ENCODE measurements at places on chromosomes 4 and X. TPM values are rescaled to one million over a fixed set of nuclear protein-coding genes. Genes with fewer than 3 reads are reported as not detected.

CXCL11 gene
- not detected for total RNA-seq

ESX1 gene
- total RNA-seq: not detected

GRCh38 chr4:10965196-10965595 lies 280.6 kb upstream of the CLNK start:
- no peak overlapping the region for H3K27ac ChIP-seq
- H3K36me3 ChIP-seq: no peaks in the 10 kb centered on the region
- H3K4me1 ChIP-seq: no peaks in the 10 kb centered on the region
- DNase-seq: no peak
- H3K27me3 ChIP-seq: no peaks in the 10 kb centered on the region

DNA sequence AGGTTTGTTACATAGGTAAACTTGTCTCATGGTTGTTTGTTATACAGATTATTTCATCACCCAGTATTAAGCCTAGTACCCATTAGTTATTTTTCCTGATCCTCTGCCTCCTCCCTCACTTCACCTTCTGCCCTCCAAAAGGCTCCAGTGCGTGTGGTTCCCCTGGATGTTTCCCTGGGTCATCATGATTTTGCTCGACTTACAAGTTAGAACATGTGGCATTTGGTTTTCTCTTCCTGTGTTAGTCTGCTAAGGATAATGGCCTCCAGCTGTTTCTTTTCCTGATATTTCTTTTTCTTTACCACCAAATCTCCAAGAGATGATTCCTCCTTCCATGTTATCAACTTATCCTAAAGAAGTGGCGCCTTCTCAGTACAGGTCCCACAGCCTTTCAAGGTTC lies 543.1 kb upstream of the ADGRL3 start:
- peak; percentile 2 for DNase-seq
- no peaks in the 10 kb centered on the region for H3K36me3 ChIP-seq

GRCh38 chrX:19827088-19827487 lies 60.3 kb downstream of the SH3KBP1 start:
- DNase-seq: no peak
- H3K27me3 ChIP-seq: no peaks in the 10 kb centered on the region
- H3K4me3 ChIP-seq: no peak overlapping the region
- H3K36me3 ChIP-seq: no peaks in the 10 kb centered on the region
- H3K27ac ChIP-seq: no peak overlapping the region
- no peaks in the 10 kb centered on the region for H3K4me1 ChIP-seq
